ENCODE measurements at places on chromosomes 11 and 22.

DNA sequence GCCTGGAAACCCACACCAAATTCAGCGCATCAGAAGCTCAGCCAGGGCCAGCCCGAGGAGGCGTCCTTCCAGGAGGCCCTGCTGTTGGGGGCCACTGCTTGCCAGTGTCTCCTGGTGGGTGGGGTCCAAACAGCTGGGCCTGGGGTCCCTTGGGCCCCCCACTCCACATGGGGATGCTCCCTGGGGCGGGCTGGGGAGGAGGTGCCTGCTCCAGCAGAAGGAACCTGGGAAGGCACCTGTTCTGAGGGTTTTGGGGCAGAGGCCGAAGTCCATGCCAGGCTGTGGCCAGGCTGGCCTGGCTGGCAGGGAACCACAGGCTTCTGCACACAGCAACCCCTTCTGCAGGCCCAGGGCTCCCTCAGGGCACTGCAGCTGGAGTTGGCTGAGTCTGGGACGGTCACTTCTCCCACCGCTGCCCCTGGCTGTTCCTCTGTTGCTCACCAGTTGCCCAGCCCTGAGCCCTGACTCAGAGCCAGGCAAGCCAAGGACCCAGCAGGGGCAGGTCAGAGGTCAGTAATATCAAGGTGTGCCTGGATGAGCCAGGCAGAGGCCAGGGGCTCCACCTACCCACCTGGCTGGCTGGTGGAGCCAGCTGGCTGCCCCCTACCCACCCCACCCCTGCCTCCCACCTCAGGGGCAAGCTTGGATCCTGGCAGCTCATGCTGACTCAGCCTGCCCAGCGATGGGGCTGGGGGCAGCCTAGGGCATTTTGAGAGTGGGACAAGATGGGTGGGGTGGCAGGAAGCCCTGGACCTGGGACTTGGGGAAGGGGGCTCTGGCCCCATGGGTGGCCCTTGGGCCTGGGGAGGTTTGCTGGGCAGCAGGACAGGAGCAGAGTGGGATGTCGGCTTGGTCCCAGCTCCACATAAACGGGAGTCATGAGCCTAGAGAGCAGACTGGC is 12.0 kb upstream of the PHLDA2 start:
- DNase-seq, result peak; percentile 48

GRCh38 chr11:34238533-34238932 is 119.3 kb downstream of the ABTB2 start:
- DNase-seq, result no peak

DNA sequence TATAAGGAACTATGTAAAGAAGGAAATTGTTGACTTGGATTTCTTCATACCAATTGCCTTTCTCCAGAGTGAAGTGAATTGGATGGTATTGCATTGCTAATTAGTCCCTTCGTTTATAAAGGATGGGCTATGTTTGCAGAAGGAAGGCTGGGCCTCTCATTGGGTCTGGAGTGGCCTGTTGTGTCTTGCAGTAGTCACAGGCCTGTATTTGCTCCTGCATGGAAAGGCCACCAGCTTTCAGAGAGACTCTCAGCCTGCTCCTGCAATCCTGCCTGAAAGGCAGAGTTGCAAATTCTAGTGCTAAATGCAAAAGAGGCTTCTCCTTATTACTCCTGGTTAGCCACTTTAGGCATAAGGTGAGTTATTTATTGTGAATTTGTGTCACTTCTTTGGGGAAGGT is 103.8 kb downstream of the EXT2 start:
- no peak for DNase-seq

DNA sequence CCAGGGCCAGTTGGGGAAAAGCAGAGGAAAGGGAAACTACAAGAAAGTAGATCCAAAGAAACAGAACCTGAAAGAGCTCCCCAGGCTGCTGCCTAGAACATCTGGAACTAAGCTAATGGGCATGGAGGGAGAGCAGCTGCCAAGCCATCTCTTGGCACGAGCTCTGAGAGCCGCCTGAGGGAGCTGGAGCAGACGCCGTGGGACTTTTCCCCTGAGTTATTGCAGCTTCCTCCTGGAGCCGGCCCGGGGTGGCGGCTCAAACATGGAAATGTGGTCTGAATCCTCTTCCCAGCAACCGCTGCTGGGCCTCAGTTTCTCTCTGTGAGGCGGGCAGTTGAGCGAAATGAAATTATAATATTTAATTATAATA is 41.8 kb downstream of the LIF start:
- no peak for DNase-seq

DNA sequence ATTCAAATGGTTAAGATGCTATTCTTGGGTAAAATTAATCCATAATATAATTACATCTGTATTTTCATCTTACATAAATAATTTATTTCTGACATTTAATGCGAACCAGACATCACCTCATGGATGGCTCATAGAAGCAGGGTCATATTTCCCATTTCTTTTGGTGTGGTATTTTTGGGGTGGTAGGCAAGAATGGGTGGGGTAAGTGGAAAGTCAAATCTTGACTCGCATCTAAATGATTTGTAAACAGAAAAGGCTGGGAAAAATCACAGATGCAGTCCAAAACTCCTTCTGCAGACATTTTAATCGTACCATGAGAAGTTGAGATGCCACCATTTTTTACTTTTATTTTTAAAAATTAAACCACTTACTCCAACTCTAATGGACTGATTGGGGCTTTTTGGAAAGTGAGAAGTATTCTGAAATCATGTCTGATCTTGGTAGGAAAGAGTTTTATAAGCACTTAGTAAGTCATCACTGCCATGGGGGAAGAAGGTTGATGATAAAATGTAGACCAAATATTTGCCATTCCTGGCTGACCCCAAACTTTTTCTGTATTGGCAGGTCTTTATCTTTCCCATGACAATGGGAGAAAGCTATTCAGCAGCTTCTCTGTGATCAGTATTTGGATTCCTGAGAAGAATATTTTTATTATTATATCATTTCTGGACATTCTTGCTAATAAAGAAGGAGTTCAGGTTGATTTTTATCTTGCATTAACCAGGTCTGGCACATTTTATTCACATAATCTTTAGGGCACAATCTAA is 47.2 kb upstream of the BLID start:
- no peak for DNase-seq

- DNase-seq, result peak; percentile 7
Observed at GRCh38 chr22:21448627-21449416, 18.4 kb upstream of the TMEM191C start.

DNA sequence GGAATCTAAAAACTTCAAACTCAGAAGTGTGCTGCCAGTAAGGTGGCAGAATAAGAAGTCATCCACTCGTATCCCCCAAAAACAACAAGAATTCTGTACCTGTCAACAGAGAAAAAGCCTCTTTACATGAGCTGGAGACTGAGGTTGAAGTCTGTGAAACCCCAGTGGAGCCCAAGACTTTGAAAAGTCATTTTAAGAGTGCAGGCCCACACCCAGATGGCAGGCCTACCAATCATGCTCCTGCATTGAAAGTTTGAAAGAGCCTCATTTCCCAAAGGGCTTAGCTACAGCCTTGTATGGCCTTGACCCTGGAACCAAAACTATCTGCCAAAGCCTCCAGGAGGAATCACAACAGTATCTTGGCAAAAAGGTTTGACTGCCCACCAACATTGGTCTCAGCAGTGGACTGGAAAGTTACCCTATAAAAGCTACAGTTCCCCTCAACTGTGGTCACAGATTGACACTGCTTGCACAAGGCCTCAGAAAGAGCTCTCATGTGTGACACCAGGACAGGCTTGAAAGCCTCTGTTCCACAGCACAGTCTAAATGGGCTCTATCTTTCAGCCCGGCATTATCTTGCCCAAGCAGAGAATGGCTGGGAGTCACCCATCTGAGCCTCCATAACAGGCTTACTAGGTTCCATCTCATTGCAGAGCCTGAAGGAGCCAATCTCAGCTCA is 47.7 kb downstream of the SLC22A9 start:
- no peak for DNase-seq

GRCh38 chr11:113574586-113574985 is 99.4 kb upstream of the DRD2 start:
- no peak for DNase-seq

GRCh38 chr11:12723421-12724300 is 49.4 kb downstream of the TEAD1 start:
- DNase-seq, result no peak

DNA sequence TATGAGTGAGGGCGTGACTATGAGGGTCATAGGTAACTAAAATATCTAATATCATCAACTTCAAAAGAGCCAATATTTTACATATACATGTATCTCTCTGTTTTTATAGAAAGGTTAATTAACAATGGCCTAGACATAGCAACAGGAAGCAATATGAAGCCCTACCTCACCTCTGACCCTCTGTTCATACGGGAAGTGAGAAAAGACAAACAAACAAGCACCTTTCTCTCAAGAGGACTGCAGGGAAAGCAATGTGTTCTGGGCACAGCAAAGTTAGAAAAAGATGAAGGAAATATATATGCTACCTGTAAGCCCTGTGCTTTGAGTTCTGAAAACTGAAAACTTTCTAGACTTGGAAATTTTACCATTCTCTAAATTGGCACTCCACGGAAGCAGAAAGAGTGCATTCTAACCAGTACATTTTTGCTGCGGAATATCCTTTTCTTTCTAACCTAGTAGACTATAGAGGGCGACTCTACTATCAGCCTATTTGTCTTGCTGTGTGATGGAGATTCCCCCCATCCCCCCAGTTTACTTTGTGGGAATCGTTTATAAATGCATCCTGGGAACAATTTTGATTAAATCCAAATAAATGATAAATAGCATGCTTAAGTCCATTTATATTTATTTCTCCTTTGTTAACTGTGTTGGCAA is 830.4 kb upstream of the FAT3 start:
- no peak for DNase-seq

DNA sequence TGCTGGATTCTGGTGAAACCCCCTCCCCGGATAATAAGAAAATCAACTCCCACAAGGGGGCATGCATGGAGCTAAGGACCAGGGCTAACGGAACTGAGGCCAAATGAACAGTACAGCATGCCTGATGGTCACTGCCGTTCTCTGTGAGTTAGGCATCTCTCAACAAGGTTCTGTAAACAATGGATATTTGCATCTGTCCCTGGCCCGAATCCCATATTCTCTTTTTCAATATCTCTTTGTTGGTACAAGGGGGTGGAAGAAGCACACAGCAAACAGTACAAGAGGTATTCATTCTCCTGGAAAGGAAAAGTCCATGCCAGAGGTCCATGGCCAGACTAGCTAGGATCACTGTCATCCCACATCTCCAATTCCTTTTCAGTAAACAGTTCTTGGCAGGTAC is 32.2 kb upstream of the APOA1 start:
- DNase-seq, result no peak

DNA sequence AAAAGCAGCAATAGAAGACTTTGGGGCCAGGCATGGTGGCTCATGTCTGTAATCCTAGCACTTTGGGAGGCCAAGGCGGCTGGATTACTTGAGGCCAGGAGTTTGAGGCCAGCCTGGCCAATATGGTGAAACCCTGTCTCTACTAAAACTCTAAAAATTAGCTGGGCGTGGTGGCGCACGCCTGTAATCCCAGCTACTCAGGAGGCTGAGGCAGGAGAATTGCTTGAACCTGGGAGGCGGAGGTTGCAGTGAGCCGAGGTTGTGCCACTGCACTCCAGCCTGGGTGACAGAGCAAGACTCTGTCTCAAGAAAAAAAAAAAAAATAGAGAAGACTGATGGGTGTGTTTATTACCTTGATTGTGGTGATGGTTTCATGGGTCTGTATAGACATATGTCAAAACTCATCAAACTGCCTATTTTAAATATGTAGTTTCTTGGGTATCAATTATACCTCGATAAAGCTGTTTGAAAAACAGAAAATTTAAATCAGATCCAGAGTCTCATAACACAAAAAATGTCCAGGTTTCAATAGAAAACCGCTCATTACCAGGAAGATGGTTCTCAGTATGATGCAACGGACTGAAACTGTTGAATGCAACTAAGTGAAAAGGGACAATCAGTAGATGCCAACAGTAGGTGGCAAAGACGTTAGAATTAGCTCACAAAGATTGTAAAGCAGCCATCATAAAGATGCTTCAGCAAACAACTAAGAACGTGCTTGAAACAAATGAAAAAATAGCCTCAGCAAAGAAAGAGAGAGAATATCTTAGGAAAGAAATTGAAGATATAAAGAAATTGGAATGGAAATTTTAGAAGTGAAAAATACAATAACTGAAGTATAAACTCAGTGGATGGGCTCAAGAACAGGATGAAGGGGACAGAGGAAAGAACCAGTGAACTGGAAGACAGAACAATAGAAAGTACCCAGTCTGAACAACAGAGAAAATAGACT is 33.1 kb upstream of the SEPTIN5 start:
- no peak for DNase-seq

DNA sequence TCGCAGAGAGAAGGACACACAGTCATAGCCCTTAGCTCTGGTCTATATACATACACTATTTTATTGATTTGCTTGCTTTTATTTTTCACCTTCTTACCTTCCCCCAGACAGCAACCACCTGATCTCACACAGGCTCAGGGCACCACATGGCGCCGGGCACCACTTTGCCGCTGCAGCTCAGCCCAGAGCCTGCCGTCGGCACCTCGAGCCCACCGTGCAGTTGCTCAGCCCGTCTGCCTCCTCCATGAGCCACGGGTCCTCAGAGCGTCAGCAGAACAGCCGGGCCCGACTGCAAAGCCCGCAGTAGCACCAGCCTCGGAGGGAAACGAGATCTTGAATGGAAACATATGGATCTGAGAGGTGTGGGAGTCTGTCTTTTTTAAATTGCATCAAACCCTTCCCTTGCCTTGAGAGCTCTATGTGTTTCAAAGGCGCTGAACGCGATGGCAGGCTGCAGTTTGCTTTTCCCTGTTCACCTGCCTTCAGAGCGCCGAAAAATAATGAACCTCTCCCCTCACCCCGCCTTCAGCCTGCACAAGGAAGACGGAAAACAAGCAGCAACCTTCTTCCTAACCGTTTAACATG is 505.4 kb downstream of the MN1 start:
- DNase-seq, result no peak

DNA sequence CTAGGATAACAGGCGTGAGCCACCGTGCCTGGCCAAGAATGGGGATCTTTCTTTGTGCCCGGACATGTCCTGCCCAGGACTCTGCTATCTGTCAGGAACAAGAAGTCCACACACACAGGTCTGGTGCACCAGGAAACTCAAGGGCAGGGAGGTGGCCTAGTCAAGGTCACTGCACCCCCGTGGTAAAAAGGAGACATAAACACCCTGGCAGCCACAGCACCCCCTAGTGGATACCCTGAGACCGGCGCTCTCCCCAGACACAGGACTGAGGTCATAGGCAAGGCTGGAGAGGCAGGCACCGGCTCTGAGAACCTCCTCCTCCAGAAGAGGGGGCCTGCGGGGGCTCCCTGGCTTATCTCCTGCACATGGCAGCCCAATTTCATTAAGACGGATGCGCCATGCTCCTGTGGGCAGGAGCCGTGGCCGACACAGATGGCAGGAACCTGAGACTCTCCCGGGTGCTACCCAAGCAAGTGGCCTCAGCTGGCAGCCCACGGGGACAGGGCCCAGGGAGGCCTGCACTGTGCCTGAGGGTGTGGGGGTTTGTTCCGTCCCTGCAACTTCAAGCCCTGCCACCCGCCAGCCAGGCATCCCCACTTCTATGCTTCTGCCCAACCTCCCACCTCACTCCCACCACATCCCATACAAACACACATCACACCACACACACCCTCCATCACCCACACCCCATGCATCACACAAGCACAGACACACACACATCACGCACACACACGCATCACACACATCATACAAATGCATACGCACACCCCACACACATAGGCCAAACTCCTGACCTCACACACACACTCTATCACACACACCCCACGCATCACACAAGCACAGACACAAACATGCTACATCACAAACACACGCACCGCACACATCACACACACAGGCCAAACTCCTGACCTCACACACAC is 19.6 kb downstream of the MACROD1 start:
- peak; percentile 61 for DNase-seq

GRCh38 chr22:25235547-25236290 is 16.3 kb downstream of the CRYBB2 start:
- DNase-seq, result peak; percentile 81
